T-helper 1 cell treated with Interleukin-12 subunit alpha and Interleukin-12 subunit beta and Interleukin-4 antibody, amounts not matched to agents 30 ng/mL and 1 ng/mL, for 36 hours (primary cell): ENCODE measurements at places on chromosomes 1 and 21. TPM values are rescaled to one million over a fixed set of nuclear protein-coding genes. Genes with fewer than 3 reads are reported as not detected.

Gene SH3BGR
- 1.0 and 1.2 TPM in 2 replicates for total RNA-seq

Gene RXFP4
- total RNA-seq: not detected in 2 replicates

Gene RIIAD1
- not detected in 2 replicates for total RNA-seq

Gene PRRX1
- total RNA-seq: not detected in 2 replicates

Gene TMOD4
- 2.7 and 4.5 TPM in 2 replicates for total RNA-seq

Gene AKNAD1
- total RNA-seq: not detected in 2 replicates

Gene ARTN
- total RNA-seq: 0.32 and 0.85 TPM in 2 replicates

Gene PLPPR5
- not detected in 2 replicates for total RNA-seq

Gene PYCR2
- total RNA-seq: 103 and 105 TPM in 2 replicates

Gene CD5L
- total RNA-seq: not detected in 2 replicates

Gene ACTL8
- not detected in 2 replicates for total RNA-seq

Gene PRPF38B
- 96.1 and 98.0 TPM in 2 replicates for total RNA-seq

Gene MX2
- 66.3 and 74.2 TPM in 2 replicates for total RNA-seq

Gene ZNF648
- not detected in 2 replicates for total RNA-seq

Gene RNU1-1
- total RNA-seq: 2,156 and 2,251 TPM in 2 replicates

Gene MED8
- total RNA-seq: 41.8 and 46.9 TPM in 2 replicates

Gene HLCS
- 16.2 and 18.1 TPM in 2 replicates for total RNA-seq

Gene C4BPA
- not detected in 2 replicates for total RNA-seq

Gene ANXA9
- not detected in 2 replicates for total RNA-seq

Gene PGBD5
- total RNA-seq: 0.12 TPM in 1 of 2 replicates, not detected in the other

Gene XCL2
- 4.1 and 8.9 TPM in 2 replicates for total RNA-seq

Gene GPX7
- 31.6 and 32.9 TPM in 2 replicates for total RNA-seq

Gene HSPA6
- total RNA-seq: 1.1 and 1.6 TPM in 2 replicates

Gene ADAM30
- not detected in 2 replicates for total RNA-seq

Gene KLHDC9
- total RNA-seq: not detected in 2 replicates

Gene CCDC185
- not detected in 2 replicates for total RNA-seq
